Mesangial cell (primary cell): ENCODE measurements at places on chromosomes 16 and 17. TPM values are rescaled to one million over a fixed set of nuclear protein-coding genes. Genes with fewer than 3 reads are reported as not detected.

The SYT17 gene
- total RNA-seq, result under 0.01 and 4.6 TPM in 2 replicates

The TPSG1 gene
- total RNA-seq, result not detected in 2 replicates

The PLA2G10 gene
- total RNA-seq, result not detected in 2 replicates

The CDR2 gene
- total RNA-seq, result 25.1 and 29.3 TPM in 2 replicates

The ABCC11 gene
- 0.13 TPM in 1 of 2 replicates, not detected in the other for total RNA-seq

The CRYBA1 gene
- total RNA-seq, result not detected in 2 replicates

The MPP2 gene
- 2.8 and 4.4 TPM in 2 replicates for total RNA-seq

The TBC1D3 gene
- total RNA-seq, result not detected in 2 replicates

The TBC1D3G gene
- not detected in 2 replicates for total RNA-seq

The TMEM132E gene
- not detected in 2 replicates for total RNA-seq

The ADAD2 gene
- total RNA-seq, result 0.13 TPM in 1 of 2 replicates, not detected in the other

The TNP2 gene
- not detected in 2 replicates for total RNA-seq

The KRT39 gene
- total RNA-seq, result not detected in 2 replicates

The CRYM gene
- total RNA-seq, result 7.5 TPM in 1 of 2 replicates, not detected in the other

The FOXL1 gene
- 13.6 and 25.6 TPM in 2 replicates for total RNA-seq
